ENCODE measurements at places on chromosomes 11 and 22.
A peak's percentile ranks its signal among the peaks of the same experiment; 100 is the strongest.

DNA sequence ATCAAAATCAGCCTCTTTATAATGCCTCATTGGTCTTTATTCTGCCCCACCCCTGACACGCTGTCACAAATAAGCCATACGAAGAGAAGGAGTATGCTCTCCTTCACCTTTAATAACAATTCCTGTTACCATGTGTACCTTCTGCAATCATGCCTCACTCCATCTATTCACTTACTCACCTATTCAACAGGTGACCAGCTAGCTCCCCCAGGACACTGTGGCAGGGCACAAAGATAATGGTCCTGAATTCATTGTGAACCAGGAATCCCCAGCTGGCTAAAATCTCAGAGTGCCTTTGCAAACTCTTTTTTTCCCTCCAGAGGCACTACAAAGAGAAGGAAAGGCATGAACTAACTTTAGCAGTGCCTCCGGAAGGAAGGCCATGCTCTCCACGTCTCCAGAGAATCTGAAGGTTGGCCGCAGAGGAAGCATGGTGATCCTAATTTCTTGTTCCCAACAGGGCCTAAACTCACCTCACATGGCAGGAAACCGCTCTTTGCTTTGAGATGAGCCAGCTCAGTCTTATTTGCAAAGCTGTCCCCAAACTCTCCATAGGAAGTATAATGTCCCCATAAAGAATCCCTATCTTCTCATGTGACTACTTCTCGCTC, 590.3 kb downstream of the BUD13 start:
- no peaks in the 10 kb centered on the region for H3K36me3 ChIP-seq
- H3K27ac ChIP-seq, result no peak overlapping the region
- H3K4me1 ChIP-seq, result no peaks in the 10 kb centered on the region
- H3K4me3 ChIP-seq, result no peak overlapping the region
- no peaks in the 10 kb centered on the region for H3K27me3 ChIP-seq
- DNase-seq, result no peak

DNA sequence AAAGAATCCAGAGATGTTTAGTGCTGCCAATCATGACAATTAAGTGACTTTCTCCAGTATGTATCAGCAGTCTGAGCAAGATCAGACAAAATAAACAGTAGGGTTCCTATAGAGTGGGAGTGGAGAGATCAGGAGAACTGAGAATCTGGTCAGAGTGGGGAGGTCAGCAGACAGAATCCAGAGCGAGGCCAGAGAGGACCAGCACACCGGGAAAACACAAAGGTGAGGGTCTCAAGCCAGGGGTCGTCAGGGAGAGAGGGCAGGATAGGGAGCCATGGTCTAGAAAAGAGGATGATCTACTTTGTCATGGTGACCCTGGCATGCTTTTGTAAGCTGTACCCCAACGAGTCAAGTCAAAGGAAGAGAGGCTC, 39.2 kb downstream of the MAPK1 start:
- H3K27me3 ChIP-seq, result no peaks in the 10 kb centered on the region
- no peak for DNase-seq
- H3K4me3 ChIP-seq, result no peak overlapping the region

DNA sequence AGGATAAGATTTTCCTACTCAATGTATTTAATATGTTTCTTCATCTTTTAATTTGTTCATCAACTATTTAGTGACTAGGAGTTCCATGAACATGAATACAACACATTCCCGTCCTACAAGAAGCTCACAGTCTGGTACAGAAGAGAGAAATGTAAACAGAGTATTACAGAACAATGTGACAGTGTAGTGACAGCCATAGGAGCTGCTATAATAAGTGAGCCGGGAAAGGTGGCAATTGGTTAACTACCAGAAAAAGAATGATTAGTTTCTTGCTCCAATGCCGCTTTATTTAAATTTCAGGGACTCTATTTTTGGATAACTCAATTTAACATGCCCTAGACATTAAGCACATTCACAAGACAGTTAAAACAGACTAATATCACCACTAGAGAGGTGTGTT, 192.3 kb downstream of the CADM1 start:
- DNase-seq, result no peak
- H3K4me3 ChIP-seq, result no peak overlapping the region
- no peaks in the 10 kb centered on the region for H3K27me3 ChIP-seq
- no peaks in the 10 kb centered on the region for H3K36me3 ChIP-seq
- no peaks in the 10 kb centered on the region for H3K4me1 ChIP-seq
- no peak overlapping the region for H3K27ac ChIP-seq

DNA sequence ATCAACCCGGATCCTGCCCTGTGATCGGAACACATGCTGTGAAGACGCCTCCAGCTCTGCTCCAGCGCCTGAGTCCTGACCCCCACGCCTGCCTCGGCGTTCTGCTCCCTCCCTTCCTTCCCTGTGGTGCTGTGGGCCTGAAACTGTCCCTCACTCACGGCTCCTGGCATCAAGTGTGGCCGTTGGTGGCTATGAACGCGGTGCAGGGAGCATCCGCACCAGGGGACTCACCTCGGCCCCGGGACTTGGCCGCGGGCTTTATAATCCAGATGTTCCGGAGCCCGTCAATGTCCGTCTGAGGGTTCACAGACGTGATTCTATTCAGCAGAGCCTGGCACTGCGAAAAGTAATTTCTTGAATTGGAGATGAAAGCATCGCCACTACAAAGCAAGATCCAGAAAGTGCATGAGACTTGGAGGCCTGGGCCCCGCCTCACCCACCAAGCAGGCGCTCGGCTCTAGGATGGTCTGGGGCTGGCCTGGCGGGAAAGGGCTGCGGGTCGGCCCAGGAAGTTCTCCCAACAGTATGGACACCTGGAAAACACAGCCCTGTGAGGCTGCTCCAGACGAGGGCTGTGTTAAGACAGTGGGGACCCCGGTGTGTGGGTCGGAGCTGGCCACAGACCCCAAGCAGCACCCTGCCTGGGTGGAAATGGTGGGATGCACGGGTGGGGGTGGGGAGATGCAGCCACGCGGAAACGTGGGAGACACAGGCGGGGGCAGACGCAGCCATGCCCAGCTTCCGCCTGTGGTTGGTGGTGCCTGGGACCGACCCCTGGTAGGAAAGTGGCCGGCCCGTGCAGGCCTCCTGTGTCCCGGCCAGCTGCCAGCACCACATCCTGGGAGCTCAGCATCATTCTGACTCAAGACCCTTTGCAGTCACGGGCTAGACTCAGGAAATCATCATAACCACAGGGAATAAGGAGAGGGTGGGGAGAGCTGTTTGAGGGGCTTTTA, 21.8 kb upstream of the IL17REL start:
- no peaks in the 10 kb centered on the region for H3K27me3 ChIP-seq
- DNase-seq, result no peak
- peaks cover 11% of the 10 kb centered on the region for H3K4me1 ChIP-seq
- H3K27ac ChIP-seq, result no peak overlapping the region
- H3K4me3 ChIP-seq, result no peak overlapping the region
- no peaks in the 10 kb centered on the region for H3K36me3 ChIP-seq

- H3K36me3 ChIP-seq, result no peaks in the 10 kb centered on the region
- no peak overlapping the region for H3K4me3 ChIP-seq
- no peaks in the 10 kb centered on the region for H3K4me1 ChIP-seq
- DNase-seq, result no peak
These were observed 32.0 kb downstream of the KCNC1 start for GRCh38 chr11:17766590-17766989.

GRCh38 chr11:76734456-76735420, 48.4 kb upstream of the TSKU start:
- H3K4me1 ChIP-seq, result no peaks in the 10 kb centered on the region
- no peak for DNase-seq
- H3K36me3 ChIP-seq, result no peaks in the 10 kb centered on the region
- H3K27me3 ChIP-seq, result no peaks in the 10 kb centered on the region
- no peak overlapping the region for H3K27ac ChIP-seq

- no peaks in the 10 kb centered on the region for H3K27me3 ChIP-seq
- H3K4me3 ChIP-seq, result no peak overlapping the region
- no peaks in the 10 kb centered on the region for H3K36me3 ChIP-seq
- DNase-seq, result no peak
- no peak overlapping the region for H3K27ac ChIP-seq
These were observed 44.2 kb downstream of the NAV2 start for GRCh38 chr11:19756675-19757475.

DNA sequence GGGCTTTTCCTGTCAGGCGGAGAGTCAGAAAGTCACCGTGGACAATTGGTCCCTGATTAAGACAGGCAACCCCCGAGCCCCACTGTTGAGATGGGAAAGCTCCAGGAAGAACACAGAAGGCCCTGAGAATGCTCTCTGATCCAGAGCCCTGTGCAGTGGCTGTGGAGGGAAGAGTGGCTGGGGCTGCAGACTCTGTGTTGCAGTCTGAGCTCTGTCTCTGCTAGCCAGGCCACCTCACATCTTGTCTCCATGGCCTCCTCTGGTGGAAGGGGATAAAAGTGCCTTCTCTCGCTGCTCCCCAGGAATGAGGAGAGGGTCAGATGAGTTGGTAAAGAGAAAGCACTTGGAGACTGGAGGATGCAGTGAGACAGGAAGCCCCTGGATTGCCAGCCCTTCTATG, 141.2 kb downstream of the CEP164 start:
- H3K4me3 ChIP-seq, result no peak overlapping the region
- H3K36me3 ChIP-seq, result no peaks in the 10 kb centered on the region
- no peak overlapping the region for H3K27ac ChIP-seq
- DNase-seq, result no peak
- H3K27me3 ChIP-seq, result no peaks in the 10 kb centered on the region
- no peaks in the 10 kb centered on the region for H3K4me1 ChIP-seq

- no peaks in the 10 kb centered on the region for H3K36me3 ChIP-seq
- DNase-seq, result no peak
- no peaks in the 10 kb centered on the region for H3K27me3 ChIP-seq
- no peak overlapping the region for H3K27ac ChIP-seq
- no peak overlapping the region for H3K4me3 ChIP-seq
These were observed 110.3 kb upstream of the PITPNB start for GRCh38 chr22:28029201-28029948.

DNA sequence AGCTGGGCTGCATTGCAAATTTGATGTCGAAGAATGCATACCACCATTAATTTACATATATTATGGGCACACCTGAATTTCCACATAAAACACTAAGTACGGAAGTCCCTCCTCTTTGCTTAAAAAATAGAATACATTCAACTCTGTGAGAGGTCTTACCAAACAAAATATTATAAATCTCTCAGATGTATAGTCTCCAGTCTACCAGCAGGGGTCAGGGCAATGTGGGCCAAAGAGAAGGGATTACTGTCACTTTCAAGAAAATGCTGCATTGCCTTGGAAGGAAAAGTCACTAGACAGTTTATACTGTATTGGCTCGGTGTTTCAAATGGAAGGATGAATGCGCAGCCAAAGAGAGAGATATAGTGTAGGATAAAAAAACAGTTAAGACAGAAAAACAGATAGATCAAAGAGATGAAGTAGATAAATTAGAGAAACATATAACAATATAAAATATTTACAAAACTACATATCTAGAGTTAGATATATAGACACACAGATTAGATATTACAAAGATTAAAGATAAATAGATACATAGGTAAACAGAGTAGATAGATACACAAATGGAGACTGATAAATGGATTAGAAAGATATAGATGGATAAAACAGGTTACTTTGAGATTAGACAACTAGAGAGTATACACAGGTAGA, 20.9 kb downstream of the SERGEF start:
- H3K27me3 ChIP-seq, result no peaks in the 10 kb centered on the region
- H3K4me3 ChIP-seq, result no peak overlapping the region
- H3K36me3 ChIP-seq, result peaks cover 33% of the 10 kb centered on the region
- peak; percentile 16 for DNase-seq
- no peak overlapping the region for H3K27ac ChIP-seq

- H3K4me3 ChIP-seq, result peak overlapping the region; percentile 34
- H3K27ac ChIP-seq, result peak overlapping the region; percentile 64
- H3K36me3 ChIP-seq, result no peaks in the 10 kb centered on the region
- no peaks in the 10 kb centered on the region for H3K27me3 ChIP-seq
- H3K4me1 ChIP-seq, result peaks cover 33% of the 10 kb centered on the region
- no peak for DNase-seq
These were observed 11.9 kb upstream of the CERK start for GRCh38 chr22:46749682-46750529.

DNA sequence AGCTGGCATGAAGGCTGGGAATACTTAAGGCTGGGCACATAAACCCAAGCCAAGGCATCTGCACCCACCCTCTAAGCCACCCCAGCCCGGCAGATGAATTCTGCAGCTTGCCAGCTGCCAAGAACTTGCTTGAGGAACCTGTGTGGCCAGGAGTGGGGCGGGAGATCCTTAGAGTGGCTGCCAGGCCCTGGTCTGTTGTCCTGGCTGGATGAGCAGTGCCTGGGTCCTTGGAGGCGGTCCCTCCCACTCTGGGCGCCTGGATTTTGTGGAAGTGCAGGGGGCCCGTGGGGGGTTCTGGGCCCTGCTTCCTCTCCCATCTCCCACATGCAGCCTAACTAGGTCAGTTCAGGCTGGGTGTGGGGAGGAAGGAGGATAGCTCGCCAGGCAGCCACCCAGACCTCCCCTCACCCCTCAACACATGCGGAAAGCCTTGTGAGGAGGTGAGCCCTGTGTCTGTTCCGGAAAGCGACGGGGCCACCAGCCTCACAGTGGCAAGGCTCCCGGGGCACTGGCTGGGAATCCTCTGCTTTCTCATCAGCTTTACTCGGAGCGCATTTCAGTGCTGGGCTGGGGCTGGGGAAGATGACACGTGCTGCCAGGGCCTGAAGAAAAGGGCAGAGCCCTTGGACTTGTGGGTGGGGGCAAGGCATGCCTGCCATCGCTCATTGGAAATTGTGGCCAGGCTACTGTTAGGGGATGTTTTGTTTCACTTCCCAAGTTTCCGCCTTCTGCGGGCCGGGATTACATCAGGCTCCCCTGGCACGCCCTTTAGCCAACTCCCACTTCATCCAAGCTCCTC, 8.4 kb downstream of the DAGLA start:
- H3K36me3 ChIP-seq, result no peaks in the 10 kb centered on the region
- H3K4me1 ChIP-seq, result peaks cover 28% of the 10 kb centered on the region
- DNase-seq, result no peak
- no peaks in the 10 kb centered on the region for H3K27me3 ChIP-seq
- H3K27ac ChIP-seq, result no peak overlapping the region

- DNase-seq, result no peak
- no peaks in the 10 kb centered on the region for H3K4me1 ChIP-seq
- H3K27ac ChIP-seq, result no peak overlapping the region
- no peak overlapping the region for H3K4me3 ChIP-seq
These were observed 447.4 kb downstream of the BRD1 start for GRCh38 chr22:49380095-49380827.

DNA sequence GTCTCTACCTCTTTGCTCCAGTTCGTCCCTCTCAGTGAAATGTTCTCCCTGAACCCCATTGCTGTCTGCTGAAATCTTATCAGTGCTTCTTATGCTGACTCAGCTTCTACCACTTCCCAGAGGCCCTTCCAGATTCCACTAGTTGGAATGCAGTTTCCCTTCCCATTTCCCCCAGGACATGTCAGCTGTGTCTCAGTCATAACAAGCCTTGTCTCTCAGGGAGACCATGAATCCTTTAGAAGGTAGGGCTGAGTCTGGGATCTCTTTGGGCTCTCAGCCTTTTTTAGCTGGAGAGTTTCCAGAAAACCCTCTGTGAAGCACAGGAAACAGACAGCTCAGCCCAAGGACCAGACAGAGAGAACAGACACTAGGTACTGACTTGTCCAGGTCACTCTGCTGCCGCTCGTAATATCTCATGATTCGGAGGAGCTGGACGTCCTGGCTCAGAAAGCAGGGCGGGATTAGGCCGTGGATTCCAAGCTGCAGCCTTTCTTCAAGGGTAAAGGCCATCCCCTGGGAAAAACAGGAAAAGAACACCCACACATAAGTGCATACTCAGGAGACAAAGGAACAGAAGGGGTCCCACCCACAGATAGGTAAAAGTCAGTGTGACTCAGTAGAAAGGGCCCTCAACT, 113.0 kb downstream of the ME3 start:
- no peaks in the 10 kb centered on the region for H3K36me3 ChIP-seq
- no peaks in the 10 kb centered on the region for H3K4me1 ChIP-seq
- DNase-seq, result no peak
- H3K27me3 ChIP-seq, result no peaks in the 10 kb centered on the region
- H3K27ac ChIP-seq, result no peak overlapping the region
- H3K4me3 ChIP-seq, result no peak overlapping the region

GRCh38 chr22:37254867-37255233, 10.8 kb upstream of the RAC2 start:
- peaks cover 6% of the 10 kb centered on the region for H3K4me1 ChIP-seq
- H3K4me3 ChIP-seq, result no peak overlapping the region
- H3K27me3 ChIP-seq, result no peaks in the 10 kb centered on the region
- DNase-seq, result no peak

Measured in effector memory CD4-positive, alpha-beta T cell (primary cell).